ENCODE measurements at places on chromosomes 5 and 9.

- no peak for DNase-seq
- H3K4me1 ChIP-seq, result no peaks in the 10 kb centered on the region
- H3K27ac ChIP-seq, result no peak overlapping the region
Observed at GRCh38 chr9:107792596-107792995, 303.0 kb upstream of the KLF4 start.

- no peaks in the 10 kb centered on the region for H3K4me1 ChIP-seq
- H3K27me3 ChIP-seq, result peaks cover 12% of the 10 kb centered on the region
- no peak overlapping the region for H3K27ac ChIP-seq
Observed at GRCh38 chr5:38879078-38879460, 33.3 kb downstream of the OSMR start.

- DNase-seq, result no peak
- peaks cover 22% of the 10 kb centered on the region for H3K4me1 ChIP-seq
- peaks cover under 1% of the 10 kb centered on the region for H3K27me3 ChIP-seq
- no peak overlapping the region for H3K27ac ChIP-seq
- no peak overlapping the region for H3K4me3 ChIP-seq
- H3K36me3 ChIP-seq, result no peaks in the 10 kb centered on the region
Observed at GRCh38 chr9:7615344-7615743, 184.2 kb downstream of the DMAC1 start.

DNA sequence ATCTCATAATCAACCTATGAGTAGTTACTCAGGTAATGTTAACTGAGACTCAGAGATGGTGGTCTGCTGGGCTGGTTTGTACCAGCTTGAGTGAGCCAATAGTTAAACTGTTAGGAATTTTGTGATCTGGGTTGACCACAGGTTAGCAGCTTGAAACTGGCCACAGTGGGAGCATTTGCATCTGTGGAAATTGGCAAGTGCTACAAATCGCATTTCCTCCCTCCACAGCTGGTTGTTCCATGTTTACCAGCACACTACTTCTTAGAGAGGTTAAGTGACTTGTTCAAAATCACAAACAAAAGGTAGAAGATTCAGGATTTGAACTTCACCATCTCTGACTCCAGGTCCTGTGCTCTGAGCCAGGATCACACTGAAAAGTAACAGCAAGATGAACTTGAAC lies 446.9 kb upstream of the CLINT1 start:
- H3K4me3 ChIP-seq, result no peak overlapping the region
- no peaks in the 10 kb centered on the region for H3K4me1 ChIP-seq
- H3K36me3 ChIP-seq, result no peaks in the 10 kb centered on the region
- no peak overlapping the region for H3K27ac ChIP-seq

DNA sequence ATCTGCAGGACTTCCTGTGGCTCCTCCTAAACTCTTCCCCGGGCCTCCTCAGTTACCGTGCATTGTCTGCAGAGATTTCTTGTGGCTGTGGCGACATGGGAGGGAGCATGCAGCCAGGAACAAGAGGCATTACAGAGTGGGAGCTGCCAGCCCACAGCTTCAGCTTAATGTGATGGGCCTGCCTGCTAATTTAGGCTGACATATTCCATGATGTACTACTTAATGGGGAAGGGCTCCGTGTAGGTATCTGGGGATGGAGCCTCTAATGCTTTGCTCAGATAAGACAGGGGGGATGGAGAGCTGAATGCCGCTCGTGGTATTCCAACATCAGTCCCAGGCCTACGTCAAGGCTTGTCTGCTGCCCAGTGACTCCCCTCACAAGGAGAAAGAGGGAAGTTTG lies 137.6 kb upstream of the GPR151 start:
- DNase-seq, result no peak
- no peaks in the 10 kb centered on the region for H3K36me3 ChIP-seq
- no peak overlapping the region for H3K4me3 ChIP-seq

GRCh38 chr5:167312225-167312624 lies 979.2 kb upstream of the WWC1 start:
- no peak for DNase-seq
- no peak overlapping the region for H3K27ac ChIP-seq
- H3K27me3 ChIP-seq, result no peaks in the 10 kb centered on the region
- H3K4me3 ChIP-seq, result no peak overlapping the region
- H3K4me1 ChIP-seq, result no peaks in the 10 kb centered on the region
- no peaks in the 10 kb centered on the region for H3K36me3 ChIP-seq

Measured in activated CD4-positive, alpha-beta T cell treated with anti-CD3 and anti-CD28 coated beads, Interleukin-2, amount 10 ng/mL, durations not matched to agents 24 days and 14 days (primary cell).